NCI-H1417 treated with DMSO at 0.1 percent for 48 hours (cell line): ENCODE measurements at places on chromosomes 4 and X.

- no peak for DNase-seq
These were observed 12.3 kb downstream of the PNMA6E start for GRCh38 chrX:153388722-153389459.

GRCh38 chr4:1317177-1318045 lies 27.7 kb downstream of the MAEA start:
- DNase-seq: no peak

DNA sequence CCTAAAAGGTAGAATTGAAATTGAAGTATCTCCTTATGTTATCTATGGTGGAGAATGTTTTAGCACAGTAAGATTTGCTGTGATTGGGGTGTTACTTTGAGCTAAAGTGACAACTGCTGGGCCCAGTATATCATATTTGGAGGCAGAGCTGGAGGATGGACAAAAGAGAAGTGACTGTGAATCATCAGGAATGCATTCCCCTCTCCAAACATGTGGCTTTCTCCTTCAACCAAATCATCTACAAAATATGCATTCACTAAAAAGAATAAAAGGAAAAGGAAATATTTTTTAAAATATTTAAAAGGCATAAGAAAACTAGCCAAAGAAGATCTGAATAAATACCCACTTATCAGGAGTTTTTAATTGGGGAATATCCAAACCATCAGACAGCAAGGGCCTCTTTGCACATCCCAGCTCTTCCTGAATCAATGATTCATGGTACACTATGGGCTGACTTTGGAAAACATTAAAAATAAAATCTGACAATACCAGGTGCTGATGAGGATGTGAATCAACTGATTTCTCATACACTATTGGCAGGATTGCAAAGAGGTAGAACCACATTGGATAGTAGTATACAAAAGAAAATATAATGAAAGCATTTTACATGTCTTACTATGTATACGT lies 671.7 kb upstream of the NR3C2 start:
- DNase-seq: no peak

- no peak for DNase-seq
These were observed 2498.1 kb downstream of the PCDH7 start for GRCh38 chr4:33218238-33218637.

DNA sequence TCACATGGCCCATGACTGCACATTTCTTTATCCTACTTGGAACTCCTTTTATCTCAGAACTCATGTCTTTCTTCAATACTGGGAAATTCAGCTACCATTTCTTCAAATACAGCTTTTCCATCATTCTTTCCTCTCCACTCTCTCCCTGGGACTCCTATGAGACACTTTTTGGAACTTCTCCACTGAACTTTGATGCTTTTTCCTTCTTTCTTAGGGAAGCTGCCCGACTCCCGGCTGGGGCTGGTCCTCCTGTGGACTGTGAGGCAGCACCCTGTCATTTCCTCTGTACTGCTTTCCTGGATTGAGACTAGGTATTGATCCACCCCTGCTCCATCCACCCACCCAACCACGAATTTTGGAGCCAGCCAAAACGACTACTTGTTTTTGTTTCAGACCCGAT lies 40.0 kb downstream of the ZFYVE28 start:
- no peak for DNase-seq

DNA sequence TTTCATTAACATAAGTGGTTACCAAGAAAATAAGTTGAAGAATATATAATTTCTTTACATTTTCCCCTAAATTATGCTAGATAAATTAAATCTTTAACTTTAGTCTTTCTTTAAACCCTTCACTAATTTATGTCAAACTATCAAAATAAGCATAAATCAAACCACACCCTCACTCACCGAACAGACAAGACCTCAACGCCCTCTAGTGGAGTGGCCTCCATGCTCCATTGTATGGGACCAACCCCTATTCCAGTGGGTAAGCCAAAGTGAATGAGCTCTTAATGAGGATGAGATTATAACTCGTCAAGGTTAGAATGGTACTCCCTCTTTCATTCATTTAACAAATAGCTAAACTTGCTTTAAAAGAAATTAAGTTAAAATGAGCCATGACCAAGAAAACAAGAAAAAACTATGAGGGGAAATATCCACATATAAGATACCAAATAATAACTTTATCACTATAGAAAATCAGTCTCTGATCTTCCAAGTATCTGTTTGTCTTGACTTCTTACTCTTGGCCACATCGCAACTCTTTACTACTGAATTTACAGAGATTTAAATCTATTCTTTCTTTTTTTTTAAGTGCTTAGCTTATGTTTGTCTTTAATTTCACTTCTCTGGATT lies 15.6 kb upstream of the BBS12 start:
- DNase-seq: no peak
